GM04503 (cell line): ENCODE measurements at places on chromosomes 3 and 15.

- no peak for DNase-seq
These were observed 8.8 kb upstream of the SEMA7A start for GRCh38 chr15:74442604-74443003.

DNA sequence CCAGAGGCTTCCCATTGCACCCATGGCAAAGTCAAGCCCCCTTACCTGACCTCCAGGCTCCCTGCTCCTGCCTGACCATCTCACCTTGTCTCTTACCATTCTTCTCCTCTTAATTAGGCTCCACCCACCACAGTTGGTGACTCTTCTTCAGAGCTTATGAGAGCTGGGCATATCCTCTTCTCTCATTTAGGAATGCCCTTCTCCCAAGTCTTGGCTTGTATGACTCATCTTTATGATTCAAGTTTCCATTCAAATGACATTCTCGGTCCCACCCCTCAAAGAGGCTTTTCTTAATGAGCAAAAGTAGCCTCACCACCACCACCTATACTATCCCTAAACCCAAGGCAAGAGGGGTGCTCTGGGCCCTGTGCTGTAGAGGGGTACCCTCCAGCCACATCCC, 55.3 kb upstream of the NUDT16 start:
- no peak for DNase-seq

DNA sequence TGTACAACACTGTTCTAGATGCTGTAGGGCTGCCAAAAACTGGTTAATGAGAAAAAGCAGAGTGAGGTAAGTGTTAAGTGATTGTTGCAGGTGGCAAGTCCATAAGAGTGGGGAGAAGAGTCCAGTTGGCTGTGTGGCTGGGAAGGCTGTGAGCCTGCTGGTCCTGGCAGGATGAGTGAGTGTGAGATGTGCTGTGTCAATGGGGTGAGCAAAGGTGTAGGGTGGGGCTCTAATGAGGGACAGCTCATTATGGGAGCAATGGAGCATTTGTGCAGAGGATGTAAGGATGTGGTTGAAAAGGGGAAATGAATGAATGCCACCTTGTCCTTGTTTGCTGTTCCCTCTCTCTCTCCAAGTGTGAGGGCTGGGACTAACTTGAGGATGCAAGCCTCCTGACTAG, 145.3 kb upstream of the ROPN1 start:
- no peak for DNase-seq

- no peak for DNase-seq
These were observed 68.0 kb downstream of the CNTN3 start for GRCh38 chr3:74546426-74546825.

- no peak for DNase-seq
These were observed 1.4 kb upstream of the SLC51A start for GRCh38 chr3:196214783-196215441.

DNA sequence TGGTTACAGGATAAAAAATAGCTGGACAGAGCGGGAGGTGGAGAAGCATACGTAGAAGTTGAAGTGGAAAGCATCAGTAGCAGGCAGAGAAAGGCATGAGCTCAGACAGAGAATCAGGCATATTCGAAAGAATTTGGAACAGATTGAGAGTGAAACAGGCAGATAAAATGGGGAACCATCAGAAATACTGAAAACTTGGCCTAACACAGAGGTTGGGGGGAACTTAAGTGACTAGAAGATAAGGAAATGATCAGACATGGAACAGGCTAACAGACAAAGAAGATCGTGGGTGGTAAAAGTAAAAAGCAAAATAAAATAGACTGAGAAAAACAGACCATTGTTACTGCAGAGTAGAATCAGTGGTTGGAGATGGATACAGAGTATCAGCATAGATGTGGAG, 32.9 kb downstream of the GTF2E1 start:
- no peak for DNase-seq

GRCh38 chr3:130850843-130851242, 43.0 kb upstream of the ATP2C1 start:
- DNase-seq, result no peak

DNA sequence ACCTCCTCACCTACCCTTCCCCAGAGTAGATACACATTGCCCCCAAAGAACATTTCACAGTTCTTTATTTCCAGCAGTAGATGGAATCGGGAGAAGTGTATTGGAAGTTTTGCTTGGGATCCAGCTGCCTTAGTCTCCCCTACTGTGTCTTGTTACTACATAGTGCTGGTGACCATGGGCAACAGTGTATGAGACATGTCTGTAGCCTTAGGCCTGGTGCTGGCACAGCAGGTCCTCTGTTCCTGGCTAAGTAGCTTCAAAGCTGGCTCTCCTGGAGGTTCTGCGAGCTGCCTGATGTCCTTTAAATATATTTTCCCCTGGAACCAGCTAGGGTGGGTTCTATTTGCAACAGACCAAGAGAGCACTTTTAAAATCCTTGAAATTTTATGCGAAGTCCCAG, 174.7 kb downstream of the THSD4 start:
- no peak for DNase-seq

GRCh38 chr3:126811530-126811929, 107.5 kb downstream of the CHCHD6 start:
- peak; percentile 47 for DNase-seq

GRCh38 chr3:192207651-192208050, 519.7 kb downstream of the FGF12 start:
- no peak for DNase-seq

- no peak for DNase-seq
These were observed 103.6 kb upstream of the TBL1XR1 start for GRCh38 chr3:177300842-177301241.

GRCh38 chr3:24386458-24386857, 108.2 kb downstream of the THRB start:
- DNase-seq, result no peak

GRCh38 chr15:77856705-77857346, 220.7 kb downstream of the TBC1D2B start:
- DNase-seq, result no peak

- no peak for DNase-seq
These were observed 11.9 kb downstream of the TLNRD1 start for GRCh38 chr15:81012588-81012987.

DNA sequence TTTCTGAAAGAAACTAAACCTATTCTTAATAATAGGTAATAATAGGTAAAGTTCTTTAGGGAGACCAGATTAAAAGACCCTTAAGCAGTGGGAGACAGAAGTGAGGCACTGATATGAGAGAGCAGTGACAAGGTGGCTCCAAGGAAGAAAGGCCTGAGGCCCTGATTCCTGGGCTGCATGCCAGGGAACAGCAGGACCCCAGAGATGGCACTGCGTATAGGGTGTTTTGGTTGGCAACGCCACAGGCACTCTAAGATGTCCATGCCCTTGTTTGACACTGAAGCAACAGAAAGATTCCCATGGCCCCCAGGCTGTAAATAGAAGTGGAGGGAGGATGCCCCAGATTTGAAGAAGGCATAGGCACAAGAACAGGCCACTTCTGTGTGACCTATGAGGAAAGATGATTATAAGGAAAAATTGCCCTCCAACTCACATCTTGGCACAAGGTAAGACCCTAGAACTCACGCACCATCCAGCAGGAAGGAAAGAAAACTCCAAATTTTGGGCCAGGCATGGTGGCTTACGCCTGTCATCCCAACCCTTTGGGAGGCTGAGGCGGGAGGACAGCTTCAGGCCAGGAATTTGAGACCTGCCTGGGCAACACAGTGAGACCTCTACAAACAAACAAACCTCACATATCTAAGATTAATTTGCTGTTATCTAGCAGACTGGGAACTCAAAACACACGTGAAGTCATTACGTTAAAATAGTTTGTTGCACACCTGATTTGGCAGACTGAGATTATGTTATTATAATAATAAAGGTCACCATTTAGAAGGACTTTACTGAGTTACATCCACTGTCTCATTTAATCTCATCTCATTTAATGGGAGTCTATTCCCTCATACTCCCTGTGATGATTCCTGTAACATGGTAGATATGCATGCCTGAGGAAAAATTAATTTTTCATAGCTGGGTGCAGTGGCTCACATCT, 10.5 kb upstream of the BLM start:
- no peak for DNase-seq

GRCh38 chr3:143063018-143063417, 56.6 kb upstream of the CHST2 start:
- DNase-seq, result no peak

GRCh38 chr3:170542704-170543103, 43.2 kb downstream of the SLC7A14 start:
- DNase-seq, result no peak

GRCh38 chr15:73950831-73951561, 24.7 kb downstream of the LOXL1 start:
- DNase-seq, result peak; percentile 93

- DNase-seq, result no peak
These were observed 526.7 kb upstream of the NAALADL2 start for GRCh38 chr3:174332391-174332790.

DNA sequence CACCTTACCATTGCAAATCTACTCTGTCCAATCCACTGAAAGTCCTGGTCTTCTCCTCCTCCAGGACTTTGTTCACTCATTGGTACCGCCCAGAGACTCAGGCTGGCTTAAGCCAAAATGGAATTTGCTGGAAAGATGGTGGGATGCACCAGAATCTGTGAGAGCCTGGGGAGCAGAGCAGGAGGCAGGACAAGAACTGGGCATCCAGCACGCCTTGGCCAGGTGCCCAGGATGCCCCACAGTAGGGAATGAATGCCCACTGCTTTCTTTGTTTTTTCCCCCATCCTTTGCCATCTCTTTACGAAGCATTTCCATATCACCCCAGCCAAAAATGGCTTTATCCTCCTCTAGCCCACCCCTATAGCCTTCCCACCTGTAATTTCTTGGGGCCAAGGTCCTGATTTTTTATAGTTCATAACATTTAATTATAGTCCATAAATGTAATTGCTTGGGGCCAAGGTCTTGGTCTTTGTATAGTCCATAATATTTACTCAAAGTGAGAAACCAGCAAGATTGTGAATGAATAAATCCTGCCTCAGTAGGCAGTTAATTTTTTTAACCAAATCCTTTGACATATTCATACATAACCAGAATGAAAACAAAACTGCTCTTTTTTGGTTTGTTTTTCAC, 23.3 kb upstream of the IREB2 start:
- no peak for DNase-seq

DNA sequence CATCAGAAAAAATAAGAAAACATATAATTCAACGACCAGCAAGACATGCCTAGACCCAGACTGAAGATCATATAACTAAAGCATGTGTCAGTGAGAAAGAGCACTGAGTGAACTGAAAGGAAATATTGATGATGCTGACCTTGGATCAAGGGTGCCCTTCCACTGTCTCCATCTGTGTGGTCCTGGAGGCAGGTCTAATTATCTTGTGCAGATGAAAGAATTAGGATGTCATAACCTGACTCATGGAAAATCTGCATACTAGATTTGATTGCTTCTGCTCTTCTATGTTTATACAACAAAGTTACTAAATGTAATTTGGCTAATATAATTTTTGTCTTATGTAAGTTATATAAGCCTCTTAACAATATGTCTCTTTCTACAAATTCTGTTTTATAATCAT, 264.6 kb upstream of the TGFBR2 start:
- DNase-seq, result no peak

DNA sequence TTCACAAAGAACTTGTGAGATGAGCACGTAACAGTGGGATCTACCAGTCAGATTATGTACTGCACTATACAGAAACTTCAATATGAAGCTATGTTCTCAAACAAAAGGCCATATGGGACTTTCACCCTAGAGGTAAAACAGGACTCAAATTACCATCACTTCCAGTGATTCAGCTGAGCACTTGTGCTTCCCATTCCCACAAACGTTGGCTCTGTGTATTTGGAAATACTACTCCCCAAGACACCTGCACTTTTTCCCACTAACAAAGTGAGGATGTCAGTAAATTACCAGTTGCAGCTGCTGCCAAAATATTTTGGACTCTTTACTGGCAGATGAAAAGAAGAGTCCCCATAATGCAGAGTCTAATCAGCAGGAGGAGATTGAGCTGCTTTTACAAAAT, 1570.1 kb downstream of the SI start:
- DNase-seq, result no peak

- DNase-seq, result no peak
These were observed 101.2 kb upstream of the SMAD3 start for GRCh38 chr15:66964111-66964738.

DNA sequence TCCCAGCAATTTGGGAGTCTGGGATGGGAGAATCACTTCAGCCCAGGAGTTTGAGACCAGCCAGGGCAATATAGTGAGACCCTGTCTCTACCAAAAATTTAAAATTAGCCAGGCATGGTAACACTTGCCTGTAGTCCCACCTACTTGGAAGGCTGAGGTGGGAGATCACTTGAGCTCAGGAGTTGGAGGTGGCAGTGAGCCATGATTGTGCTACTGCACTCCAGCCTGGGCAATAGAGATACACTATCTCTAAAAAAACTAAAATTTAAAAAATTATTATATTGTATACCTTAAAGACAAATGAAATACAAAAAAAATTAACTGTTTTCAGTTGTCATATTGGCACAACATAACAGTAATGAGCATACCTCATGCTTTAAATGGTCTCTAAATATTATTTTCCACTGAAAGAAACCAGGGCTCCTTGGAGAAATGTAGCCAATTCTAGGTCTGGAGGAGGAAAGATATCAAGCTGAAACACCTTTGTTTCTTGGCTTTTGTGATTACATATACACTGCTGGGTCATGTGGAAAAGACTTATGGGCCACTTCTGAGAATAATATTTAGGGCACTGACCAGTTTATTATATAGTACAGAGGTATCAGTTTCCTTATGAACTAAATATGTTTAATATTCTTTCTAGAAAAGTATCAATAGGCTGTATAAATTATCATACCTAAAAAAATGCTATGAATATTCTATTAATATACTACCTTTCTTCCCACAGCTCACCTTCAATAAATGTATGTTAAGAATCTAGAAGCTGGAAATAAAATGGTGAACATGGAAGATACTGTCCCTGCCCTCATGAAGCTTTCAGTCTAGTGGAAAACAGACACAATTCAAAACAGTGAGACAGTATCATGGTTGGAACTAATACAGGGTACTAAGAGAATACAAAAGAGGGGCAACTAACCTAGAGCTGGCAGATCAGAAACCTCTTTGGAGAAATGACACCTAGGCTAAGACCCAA, 119.5 kb downstream of the TMCC1 start:
- DNase-seq, result no peak

GRCh38 chr3:176262071-176262470, 935.2 kb downstream of the TBL1XR1 start:
- peak; percentile 49 for DNase-seq

DNA sequence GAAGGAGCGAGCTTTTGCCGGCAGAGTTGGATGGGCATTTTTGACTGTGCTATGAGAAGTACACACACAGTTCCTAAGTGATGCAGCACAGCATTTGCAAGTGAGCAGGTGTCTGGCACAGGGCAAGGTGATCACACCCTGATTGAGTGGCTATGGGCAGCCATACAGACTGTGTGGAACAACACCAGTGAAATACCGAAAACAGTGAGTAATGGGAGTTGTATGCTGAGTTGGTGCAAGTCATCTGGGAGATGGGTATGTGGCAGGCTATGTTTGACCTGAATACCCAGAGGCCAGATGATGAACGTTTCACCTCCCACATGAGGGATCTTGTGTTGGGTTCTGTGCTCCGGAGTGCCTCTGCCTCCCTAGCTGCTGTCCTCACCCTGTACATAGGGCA, 53.5 kb upstream of the TIPARP start:
- no peak for DNase-seq

DNA sequence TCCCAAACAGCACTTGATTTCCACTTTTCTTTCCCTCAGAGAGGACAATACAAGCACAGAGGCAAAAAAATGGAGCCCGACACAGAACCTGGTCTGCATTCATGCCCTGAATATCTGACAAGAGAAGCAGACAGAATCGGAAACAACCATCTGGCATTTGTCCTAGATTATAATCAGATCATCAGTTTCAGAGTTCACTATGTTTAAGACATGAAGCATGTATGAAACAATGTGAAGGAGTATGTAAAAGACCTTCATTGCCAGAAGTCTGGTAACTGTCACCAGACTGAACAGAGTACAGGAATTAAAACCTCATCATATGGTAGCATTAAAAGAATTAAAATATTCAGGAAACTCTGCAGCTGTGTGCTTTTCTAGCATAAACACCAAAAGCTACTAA, 65.0 kb downstream of the SETD2 start:
- DNase-seq, result no peak
